ENCODE measurements at places on chromosomes 4 and X. TPM values are rescaled to one million over a fixed set of nuclear protein-coding genes. Genes with fewer than 3 reads are reported as not detected.

The MUC7 gene
- not detected for polyA plus RNA-seq

GRCh38 chrX:120549483-120550452, 11.0 kb downstream of the CUL4B start:
- peak; percentile 82 for DNase-seq

GRCh38 chr4:174681723-174682300, 147.2 kb downstream of the GLRA3 start:
- DNase-seq = no peak

DNA sequence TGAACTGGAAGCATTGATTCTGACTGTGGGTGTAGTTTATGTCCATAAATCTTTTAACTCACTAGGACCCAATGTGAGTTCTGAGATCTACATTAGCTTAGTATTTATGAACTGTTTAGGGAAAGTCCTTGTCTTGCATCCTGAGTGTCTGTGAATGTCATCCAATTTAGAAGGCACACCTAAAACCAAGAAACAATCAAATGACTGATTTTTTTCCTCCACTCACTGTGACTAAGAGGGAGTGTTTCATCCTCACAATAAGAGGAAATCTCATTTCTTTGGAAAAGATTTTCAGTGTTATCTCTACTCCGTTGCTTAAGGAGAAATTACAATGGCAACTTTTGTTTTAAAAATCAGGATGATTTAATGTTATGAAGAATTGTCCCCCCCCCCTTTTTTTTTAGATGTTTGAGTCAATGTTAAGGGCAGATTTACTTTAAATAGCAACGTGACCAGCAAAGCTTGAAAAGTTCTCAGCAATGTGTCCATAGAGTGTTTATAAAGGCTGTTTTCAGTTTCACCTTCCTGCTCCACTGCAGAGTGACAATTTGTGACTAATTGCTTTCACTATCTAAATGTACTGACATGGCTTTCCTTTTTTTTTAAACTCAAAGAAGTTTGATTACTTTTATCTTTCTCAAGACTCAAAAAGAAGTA, 173.0 kb downstream of the SPCS3 start:
- no peak for DNase-seq

DNA sequence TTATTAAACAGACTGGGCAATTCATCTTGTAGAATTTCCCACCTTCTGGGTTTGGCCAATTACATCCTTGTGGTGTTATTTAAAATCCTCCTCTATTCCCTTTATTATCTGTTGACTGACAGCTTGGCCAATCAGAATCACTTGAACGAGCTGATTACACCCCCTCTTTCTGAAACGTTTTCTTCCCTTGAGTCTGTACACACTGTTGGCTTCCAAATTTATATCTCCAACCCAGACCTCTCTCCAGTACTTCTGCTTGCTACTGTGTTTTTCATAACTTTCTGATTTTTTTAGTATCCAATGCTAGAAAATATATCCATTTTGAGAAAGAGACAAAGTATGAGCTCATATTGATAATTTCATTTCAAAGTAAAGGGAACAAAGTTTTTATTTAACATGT, 14.8 kb downstream of the CD38 start:
- no peak for DNase-seq

Measured in BJ (cell line).